ENCODE measurements at places on chromosomes 12 and 14.

DNA sequence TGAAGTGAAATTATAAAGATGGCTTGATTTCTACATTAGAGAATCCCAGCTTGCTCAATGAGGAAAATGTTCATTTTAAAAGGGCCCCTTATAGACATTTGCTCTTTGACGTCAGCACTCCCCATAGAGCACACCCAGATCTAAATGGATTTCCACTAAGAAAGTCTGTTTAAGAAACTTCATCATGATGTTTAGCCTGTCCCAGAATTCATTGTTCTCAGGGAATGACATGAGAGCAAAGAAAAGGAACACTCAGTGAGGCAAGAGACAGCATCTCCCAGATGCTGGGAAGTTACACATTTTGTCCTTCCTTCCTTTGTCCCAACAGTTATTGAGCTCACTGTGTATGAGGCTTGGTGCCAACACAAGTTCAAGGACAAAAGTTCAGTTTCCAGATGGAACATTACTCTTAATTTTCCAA is 4.9 kb downstream of the PHLDA1 start:
- DNase-seq: no peak

DNA sequence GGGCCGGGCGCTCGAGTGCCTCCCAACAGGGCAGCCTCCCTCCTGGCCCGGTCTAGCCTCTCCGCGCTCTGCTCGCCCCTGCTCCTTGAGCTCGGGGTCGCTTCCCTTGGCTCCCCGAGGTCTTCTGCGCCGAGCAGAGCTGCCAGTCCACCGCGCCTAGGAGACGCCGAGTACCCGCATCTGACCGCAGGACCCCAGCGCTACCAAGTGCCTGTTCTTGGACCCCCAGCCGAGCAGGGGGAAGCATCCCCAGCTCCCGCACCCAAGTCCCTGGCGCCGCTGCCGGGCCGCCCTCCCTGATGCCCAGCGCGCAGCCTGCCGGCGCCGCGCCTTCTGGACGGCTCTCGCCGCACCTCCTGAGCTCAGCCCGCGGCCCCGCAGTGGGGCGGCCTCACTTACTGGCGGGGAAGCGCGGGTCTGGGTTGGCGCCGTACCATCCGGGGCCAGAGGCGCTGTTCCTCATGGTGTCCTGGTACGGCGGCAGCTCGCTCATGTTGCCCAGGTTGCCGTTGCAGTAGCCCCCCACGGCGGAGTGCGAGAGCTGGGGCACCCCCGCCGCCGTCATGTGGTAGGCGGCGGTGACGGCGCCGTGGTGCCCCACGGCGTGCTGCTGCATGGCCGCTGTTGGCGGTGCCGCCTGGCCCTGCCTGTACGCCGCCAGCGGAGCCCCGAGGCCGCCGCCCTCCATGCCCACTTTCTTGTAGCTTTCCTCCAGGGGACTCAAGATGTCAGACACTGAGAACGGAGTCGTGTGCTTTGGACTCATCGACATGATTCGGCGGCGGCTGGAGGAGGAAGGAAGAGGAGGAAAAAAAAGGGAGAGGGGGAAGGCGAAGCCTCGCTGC is 1.2 kb downstream of the NKX2-1 start:
- DNase-seq: no peak

DNA sequence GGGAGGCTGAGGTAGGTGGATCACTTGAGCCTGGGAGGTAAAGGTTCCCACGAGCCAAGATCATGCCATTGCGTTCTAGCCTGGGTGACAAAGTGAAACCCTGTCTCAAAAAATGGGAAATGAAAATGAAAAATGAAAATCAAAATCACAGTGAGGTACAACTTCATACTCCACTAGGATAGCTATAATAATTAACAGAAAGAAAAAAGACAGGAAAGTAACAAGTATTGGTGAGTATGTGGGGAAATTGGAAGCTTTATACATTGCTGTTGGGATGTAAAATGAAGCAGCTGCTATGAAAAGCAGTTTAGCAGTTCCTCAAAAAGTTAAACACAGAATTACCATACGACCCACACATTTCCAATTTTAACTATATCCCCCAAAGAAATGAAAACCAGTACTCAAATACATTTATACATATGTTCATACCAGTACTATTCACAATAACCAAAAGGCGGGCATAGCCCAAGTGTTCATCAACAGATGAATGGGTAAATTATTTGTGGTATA is 22.2 kb downstream of the SGPP1 start:
- DNase-seq: no peak

- no peak for DNase-seq
Measured at GRCh38 chr12:93373961-93374656, 3.6 kb upstream of the NUDT4 start.

DNA sequence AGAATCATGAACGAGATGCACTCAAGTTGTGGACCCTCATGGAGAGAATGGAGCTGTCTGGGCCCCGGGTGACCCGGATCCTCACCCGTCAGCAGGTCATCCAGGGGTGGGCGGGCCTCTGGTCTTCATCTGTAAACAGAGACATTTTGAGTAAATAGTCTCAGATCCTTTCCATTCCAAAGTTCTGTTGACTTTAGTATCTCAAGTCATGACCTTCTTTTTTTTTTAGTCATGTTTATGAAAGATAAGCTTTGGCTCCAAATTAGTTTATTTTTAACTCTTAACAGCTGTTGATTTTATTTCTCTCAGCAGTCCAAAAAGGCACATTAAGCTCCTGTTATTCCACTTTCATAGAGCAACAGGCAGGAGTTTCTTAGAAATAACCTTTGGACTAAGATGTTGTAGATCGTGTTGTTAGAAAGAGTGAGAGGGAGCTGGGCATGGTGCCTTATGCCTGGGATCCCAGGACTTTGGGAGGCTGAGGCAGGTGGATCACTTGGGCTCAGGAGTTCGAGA is 48.9 kb upstream of the AMN start:
- DNase-seq: no peak

DNA sequence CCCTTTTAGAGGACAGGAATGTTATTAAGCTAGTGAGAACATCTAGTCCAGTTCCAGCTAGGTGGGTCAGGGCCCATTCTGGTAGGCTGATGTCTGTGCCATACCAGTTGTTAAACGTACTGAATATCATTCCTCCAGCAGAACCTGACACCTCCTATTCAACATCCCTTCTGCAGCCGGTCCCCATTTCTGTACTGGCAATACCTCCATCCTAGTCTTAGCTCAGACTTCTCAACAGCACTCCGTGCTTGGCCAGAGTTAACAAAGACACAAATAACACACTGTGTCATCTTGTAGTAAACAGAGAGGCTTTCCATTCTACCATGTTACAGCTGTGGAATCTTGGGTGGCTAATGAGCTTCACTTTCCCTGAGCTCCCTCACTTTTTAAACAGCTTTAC is 94.3 kb upstream of the PDE3A start:
- DNase-seq: no peak

DNA sequence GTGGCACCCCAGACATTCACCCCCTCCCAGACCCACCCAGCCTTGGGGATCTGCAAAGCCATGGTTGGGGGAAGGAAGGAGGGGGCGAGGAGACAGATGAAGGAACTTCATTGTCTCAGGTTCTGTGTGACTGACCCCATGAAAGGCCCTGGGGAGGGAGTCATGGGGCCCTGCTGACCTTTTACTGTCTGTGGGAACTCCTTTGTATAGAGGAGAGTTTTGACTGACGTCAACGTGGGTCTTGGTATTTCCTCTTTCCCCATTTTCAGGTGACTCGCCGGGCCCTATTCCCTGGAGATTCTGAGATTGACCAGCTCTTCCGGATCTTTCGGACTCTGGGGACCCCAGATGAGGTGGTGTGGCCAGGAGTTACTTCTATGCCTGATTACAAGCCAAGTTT is 3.1 kb upstream of the RAB5B start:
- DNase-seq: no peak

Measured in NCI-H774 (cell line).